NCI-H187 treated with DMSO at 0.1 percent for 48 hours (cell line): ENCODE measurements at places on chromosomes 2 and 18.

DNA sequence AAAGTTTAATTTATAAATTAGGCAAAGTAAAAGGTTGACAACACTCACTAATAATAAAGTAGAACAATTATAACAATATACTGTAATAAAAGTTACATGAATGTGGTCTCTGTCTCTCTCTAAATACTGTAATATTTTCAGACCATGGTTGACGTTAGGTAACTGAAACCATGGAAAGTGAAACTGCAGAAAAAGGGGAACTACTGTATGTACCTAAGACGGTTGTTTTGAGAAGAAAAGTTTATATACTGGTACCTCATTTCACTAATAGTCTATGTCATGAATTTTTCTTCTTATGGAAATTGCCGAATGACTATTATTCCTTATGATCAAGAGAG, 166.7 kb upstream of the ZNF521 start:
- no peak for DNase-seq

GRCh38 chr2:8539743-8540551, 141.9 kb upstream of the ID2 start:
- DNase-seq = no peak

DNA sequence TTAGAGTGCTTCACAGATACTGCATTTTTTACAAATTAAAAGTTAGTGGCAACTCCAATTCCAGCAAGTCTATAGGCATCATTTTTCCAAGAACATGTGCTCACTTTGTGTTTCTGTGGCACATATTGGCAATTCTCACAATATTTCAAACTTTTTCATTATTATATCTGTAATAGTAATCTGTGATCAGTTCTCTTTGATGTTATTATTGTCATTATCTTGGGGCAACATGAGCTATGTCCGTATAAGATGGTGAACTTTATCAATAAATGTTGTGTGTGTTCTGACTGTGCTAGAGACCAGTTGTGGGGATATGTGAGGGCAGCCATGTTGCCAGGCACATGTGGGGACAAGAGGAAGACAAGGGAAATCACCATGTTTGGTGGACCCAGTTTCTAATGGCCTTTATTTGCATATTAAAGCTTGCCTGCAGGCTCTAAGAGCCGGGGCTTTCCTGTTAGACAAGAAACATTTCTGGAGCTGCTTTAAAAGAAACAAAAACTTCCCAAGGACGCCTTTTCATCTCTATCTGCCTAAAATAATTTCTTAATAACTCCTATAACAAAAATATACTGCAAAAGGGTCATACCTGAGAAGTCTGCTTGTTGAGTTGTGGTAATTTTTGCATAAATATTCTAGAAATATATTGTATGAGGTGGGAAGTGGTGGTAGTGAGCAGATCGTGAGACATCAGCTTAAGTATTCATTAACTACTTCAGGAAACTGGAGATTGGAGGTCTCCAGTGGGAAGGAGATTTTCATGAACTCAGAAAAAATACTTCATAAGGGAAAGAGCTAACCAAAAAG, 37.2 kb downstream of the KYNU start:
- DNase-seq = no peak

DNA sequence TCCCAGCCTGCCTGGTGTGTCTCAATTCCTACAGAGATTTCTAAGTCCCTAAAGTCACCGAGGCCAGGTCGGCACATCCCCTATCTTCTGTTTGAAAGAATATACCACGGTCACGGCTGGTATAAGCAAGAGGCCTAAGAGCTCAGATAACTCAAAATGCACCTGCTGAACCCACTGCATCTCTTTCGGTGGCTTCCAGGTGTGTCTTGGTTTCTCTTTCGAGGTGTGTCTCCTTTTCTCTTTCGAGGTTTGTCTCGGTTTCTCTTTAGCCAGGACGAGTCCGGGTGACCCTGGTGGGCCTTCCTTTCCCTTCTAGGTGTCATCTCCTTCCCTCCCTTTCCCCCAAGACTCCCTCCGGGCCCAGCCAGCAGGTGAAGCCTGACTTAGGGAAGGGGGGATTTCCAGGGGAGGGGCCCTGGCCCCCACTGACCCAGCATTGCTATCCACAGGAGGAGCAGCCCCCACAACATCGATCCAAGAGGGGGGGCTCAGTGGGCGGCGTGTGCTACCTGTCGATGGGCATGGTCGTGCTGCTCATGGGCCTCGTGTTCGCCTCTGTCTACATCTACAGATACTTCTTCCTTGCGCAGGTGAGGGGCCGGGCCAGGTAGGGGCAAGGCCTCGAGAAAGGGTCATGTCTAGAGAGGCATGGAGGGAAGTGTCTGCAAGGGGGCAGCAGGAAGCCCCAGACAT, 8.4 kb downstream of the ITM2C start:
- no peak for DNase-seq

DNA sequence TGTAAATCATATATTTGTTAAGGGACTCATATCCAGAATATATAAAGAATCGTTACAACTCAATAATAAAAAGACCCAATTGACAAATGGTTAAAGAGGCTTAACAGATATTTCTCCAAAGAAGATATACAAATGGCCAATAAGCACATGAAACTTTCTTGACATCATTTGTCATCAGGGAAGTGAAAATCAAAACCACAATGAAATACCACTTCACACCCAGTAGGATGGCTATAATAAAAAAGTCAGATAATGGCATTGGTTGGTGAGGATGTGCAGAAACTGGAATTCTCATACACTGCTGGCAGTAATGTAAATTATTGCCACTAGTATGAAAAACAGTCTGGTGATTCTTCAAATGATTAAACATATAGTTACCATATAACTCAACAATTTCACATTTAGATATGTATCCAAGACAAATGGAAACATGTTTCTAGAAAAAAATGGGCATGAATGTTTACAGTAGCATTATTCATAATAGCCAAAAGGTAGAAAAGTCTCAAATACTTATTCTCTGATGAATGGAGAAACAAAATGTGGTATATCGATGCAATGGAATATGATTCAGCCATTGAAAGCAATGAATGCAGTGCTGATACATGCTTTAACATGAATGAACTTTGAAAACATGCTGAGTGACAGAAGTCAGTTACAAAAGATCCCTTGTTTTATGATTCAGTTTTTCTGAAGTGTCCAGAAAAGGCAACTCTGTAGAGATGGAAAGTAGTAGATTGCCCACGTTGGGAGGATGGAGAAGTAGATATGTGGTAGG, 304.6 kb upstream of the ZEB2 start:
- DNase-seq = no peak

GRCh38 chr2:239201884-239202283, 198.9 kb downstream of the HDAC4 start:
- no peak for DNase-seq

GRCh38 chr2:164617466-164617865, 3.8 kb downstream of the GRB14 start:
- no peak for DNase-seq

DNA sequence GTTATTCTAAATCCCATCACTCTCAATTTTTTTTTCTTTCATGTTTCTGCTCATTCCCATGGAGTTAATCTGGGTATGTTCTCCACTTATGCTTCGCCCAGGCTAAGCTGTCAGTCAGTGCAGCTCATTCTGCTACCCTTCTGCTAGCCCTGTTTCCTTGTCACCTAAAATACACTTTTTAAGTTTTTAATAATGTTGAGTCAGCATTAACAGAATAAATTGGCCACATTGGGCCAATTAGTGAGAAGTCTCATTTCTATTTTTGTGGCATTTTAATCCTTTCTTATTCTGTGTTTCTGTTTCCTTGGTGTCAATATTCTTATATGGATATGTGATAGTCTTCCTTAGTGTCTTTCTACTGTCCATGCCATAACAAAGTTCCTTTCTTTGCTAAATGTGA, 1126.2 kb downstream of the DPP10 start:
- no peak for DNase-seq

DNA sequence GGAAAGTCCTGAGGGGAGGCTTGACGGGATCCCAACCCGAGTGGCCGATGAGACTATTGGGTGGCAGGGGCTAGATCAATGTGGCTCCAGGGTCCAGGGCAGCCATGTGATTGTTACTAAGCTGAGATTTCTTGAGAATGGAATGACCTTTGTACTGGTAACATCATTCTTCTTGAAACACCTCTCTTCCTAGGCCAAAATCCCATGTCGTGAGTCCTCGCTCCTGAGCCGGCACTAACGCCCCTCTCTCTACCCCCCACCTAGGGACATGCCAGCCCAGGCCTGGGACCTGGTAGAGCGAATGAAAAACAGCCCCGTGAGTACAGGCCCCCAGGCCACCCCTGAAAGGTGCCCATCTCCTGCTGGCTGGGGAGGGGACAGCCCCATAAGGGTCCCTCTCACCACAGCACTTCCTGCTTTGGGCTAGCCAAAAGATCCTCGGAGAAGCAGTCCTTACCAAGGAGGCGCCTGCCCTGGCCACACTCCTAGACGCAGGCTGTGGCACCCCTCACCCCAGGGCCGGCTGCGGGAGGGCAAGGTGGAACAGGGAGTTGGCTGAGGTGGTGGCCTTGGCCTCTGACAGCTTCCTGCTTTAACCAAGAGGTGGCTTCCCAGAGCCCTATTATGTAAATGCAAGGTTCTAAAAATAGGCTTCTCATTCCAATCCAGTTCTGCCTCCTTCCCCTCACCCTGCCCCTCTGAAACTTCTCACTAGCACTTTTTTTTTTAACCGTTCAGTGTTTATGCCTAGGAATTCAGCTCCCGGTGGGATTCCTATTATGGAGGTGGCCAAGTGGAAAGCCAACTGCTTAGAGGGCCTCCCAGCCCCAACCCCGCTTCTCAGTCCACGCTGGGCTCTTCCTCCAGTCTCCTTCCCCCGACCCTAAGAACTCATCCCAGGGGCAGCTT, 126.6 kb upstream of the PPP1CB start:
- DNase-seq = no peak

GRCh38 chr2:198376677-198377076, 572.3 kb downstream of the PLCL1 start:
- no peak for DNase-seq

DNA sequence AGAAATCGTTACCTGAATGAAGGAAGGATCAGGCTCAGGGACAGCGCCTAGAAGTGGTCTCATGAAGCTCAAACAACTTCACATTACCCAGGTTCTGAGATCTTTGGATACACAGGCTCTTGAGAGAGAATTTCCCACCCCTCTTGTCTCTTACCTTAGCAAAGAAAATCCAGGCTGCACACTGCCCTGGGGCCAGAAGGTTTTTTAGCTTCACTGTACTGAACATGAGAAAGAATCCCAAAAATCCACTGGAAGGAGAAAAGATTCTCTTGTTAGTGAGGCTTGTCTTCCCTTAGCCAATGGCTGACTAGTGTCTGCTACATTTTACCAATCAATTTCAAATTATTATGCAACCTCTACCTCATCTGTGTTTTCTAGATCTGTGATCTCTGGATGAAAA, 101.0 kb upstream of the RIOK3 start:
- DNase-seq = no peak

DNA sequence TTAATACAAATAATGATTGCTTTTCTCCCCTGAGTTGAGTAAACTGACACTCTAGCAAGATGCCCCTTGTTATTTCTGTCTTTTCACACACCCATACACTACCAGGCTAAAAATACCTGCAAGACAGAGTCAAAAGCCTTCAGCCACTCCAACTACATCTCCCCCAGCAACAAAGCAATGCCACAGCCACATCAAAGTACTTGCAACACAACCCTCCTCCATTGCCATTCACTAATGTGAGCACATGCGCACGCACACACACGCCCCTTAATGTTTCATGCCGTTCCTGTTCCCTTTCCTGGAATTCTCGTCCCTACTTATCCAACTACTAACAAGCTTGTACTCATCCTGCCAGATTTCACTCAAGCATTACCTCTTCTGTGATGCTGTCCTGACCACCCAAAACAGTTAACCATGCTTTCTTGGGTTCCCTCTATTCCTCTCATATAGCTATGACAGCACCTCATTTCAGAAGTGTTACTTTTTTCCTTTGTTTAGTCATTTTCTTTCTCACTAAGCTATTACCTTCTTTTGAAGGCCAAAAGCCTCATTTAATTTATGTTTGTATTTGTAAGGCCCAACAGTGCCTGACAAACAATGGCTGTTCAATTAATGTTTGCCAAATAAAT, 29.6 kb downstream of the SLC25A12 start:
- DNase-seq = no peak

GRCh38 chr2:234427081-234428061, 69.5 kb downstream of the ARL4C start:
- no peak for DNase-seq

DNA sequence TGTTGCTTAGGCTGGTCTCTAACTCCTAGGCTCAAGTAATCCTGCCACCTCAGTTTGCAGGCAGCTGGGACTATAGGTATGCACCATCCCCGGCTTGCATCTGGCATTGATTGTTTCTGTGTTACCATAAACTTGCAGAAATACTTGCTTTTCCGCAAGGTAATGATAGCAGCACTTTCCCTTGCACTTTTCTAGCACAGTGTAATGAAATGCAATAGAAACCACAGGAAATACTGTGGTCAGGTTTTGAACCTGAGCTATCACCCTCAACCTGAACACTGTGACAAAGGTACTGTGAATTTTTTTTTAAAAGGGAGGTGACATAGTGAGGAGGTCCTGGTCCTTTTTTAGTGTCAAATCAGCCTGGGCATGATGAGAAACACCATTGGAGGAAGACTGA, 38.3 kb downstream of the DHRS9 start:
- DNase-seq = no peak
